ENCODE measurements at places on chromosomes 11 and 22.

GRCh38 chr11:75770102-75770501, 1.5 kb downstream of the DGAT2 start:
- DNase-seq: no peak

DNA sequence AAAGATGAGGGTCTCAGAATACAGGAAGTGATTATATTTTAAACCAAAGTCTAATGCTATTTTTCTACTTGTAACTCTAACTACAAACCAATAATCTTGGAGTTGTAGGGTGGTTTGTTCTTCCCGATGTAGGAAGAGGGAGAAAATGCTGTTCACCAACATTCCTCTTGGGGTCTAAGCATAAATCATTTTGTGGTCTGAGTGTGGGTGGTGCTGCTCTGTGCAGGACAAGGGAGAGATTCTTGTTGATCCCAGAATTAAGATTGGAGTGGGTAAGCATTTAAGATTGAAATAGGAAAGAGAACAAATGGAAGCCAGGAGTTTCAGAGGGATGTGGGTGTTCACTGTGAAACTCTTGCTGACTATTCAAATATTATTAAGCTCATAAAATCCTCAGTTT, 38.6 kb upstream of the MMP13 start:
- no peak for DNase-seq

DNA sequence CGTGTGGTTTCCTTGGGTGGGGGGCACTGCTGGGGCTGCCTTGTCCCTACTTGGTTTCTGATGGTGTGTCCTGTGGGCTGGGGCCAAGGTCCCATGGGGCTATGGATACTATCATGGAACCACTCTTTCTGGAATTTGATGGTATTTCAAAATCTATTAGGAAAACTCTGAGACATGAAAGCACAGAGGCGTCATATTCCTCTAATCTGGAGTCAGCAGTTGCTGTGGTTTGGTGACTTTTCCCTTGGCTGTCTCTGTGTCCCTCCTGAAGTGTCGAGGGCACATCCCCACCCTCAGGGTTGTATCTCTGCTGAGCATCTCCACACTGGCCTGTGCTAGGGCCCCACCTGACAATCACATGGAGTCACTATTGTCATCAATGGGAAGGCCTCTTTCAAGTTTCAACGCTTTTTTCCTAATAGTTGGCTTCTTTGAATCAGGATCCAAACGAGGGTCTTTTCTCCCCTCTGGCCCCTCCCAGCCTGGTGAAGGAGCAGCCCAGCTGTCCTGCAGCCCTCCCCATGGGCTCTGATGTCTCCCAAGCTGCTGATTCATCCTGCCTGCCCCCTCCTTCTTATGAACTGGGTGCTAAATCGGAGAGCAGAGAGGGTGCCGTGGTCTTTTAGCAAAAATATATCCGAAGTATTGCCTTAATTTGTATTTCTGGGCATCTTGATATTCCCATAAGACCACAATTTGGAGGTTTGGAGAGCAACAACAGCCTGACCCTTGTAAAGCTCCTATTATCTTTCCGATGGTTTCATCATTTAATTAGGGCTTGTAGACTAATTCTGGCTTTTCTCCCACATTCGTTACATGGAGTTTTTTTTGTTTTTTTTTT, 38.5 kb downstream of the MED15 start:
- DNase-seq: no peak

DNA sequence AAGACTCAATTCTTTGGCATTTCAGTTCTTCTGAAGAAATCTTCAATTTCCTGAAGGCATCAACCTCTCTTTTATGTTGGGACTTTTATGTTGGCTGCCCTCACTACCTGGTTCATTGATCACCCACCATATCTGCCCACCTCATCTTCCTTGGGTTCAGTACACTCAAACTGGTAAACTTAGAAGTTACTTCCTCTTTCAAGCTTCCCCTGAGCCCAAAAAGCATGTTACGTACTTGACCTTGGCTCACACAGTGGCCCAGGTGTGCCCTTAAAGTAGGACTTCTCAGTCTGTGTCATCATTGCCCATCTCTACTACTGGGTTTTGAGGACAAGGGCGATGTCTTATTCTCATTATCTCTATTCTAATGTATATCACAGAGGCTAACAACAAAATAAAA, 86.1 kb downstream of the GRIA4 start:
- DNase-seq: no peak

DNA sequence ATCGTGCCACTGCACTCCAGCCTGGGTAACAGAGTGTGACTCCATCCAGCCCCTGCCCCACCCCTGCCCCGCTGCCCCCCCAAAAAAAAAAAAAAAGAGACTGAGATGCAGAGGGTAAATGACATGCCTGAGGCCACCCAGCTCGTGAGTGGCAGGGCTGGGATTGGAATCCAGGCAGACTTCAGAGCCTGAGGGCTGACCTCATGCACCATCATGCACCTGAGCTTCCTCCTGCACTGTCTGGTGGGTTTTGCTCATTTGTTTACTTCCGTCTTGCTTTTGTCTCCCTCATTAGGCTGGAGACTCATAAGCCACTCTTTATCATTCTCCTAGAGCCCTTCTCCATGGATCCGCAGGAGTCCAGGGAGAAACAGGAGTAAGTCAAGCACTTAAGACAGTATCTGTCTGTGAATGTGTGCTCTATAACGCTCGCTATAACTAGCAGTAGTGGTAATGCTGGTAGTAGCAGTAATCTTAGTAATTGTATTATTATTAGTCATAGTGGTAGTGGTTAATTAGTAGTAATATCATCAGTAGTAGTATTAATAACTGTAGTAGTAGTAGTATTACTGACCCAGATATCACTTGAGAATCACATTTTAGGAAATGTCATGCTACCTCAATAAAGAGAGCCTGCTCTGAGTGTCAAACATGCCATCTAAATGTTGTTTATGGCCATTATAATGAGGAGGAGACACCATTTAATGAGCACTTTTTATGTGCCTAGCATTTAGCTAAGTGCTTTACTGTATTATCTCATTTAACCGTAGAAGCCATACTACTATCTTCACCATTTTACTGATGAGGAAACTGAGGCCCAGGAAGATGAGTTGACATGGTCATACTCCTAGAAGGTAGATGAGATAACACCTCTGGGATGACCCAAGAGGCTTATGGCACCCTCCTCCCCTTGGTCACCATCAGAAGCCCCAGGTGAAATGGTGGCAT, 85.0 kb downstream of the NAT10 start:
- no peak for DNase-seq

DNA sequence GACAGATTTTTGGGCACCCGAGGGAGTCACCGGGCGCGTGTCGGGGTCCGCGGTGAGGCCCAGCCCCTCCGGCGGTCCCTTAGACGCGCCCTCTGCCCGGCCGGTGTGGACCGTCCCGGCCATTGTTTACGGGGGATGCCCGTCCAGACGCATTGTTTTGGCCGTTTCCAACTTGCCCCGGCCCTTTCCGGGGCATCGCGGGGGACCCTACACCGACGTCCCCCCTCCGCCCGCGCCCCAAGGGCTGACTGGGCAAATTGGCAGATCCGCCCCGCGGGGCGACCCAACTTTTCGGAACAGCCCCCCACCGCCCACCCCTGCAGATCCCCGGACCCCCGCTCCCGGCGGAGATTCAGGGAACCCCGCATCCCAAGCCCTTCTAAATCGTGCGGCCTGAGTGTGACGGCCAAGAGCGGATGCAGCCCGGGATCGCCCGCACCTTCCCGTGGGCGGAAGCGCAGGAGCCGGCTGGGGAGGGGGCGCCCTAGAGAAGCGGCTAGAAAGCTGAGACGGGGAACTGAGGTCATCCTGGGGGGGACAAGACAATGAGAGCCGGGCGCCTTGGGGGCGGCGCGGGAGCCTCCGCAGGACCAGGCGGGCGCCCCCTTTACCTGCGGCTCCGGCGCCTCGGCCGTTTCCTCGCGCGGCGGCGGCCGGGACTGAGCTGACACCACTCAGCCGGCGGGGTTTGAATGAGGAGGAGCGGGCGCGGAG, 17.1 kb upstream of the CCT8L2 start:
- DNase-seq: no peak

DNA sequence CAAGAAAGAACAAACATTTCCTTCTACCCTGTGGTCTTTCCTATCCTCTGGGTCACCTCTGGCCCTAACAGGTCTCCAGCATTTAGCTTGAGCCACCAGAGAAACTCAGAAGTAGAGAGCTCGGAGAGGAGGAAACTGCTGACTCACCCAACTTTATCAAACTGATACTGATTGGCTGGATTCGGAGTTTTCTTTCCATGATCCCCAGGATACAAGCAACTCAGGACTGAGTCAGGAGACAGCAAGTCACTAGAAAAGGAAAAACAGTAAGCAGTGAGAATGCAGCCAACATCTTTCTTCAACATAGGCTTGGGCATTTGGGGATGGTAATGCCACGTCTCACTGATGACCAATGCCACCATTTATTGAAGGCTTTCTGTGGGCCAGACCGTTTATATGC, 32.7 kb downstream of the THOC5 start:
- no peak for DNase-seq

DNA sequence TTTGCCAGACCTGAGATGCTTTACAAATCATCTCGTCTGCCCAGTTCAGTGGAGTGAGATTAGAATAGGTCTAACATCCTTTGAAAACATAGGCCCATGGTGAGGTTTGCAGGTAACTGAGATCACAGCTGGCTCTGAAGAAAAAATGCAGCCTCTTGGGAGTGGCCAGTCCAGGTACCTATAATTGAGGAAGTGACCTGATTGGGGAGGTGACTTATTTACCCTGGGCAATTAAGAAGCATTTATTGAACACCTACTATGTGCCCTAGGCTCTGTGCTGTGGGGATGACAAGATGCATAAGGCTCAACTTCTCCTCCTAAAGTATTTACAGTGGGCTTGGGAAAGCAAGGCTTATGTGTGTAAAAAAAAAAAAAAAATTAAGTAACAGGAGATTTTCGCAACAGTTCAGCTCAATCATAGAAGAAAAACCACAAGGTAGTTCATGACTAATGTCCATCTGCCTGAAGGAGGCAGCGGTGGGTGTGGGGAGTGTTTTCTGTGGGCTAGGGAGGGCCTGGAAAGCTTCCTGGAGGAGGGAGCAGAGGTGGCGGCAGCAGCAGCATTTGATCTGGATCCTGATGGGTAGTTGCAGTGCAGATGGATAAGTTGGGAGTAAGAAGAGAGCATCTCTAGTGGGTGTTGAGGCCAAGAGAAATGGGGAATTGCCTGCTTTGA, 16.1 kb downstream of the MICAL2 start:
- DNase-seq: no peak

- no peak for DNase-seq
Measured at GRCh38 chr11:79060081-79060953, 380.5 kb downstream of the TENM4 start.

GRCh38 chr22:42298746-42299145, 28.3 kb upstream of the TCF20 start:
- no peak for DNase-seq

GRCh38 chr11:62863687-62864335, 16.9 kb upstream of the SLC3A2 start:
- no peak for DNase-seq

DNA sequence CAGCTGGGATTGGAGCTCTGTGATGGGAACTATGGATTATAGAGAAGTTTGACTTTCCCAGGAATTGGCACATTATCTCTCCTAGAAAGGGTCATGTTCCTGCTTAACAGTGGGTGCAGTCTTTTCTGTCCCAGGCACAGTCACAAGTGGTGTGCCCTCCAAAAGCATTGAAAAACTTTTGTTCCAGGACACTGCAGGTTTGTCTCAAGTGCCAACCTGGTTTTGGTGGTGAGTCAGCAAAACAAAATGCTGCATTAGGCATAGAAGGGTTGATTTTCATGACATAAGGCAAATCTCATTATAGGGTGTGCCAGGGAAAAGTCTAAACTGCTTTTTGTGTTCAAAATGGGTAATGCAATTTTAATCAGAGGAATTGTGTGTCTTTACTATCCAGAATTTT, 4.9 kb downstream of the HTATIP2 start:
- no peak for DNase-seq

DNA sequence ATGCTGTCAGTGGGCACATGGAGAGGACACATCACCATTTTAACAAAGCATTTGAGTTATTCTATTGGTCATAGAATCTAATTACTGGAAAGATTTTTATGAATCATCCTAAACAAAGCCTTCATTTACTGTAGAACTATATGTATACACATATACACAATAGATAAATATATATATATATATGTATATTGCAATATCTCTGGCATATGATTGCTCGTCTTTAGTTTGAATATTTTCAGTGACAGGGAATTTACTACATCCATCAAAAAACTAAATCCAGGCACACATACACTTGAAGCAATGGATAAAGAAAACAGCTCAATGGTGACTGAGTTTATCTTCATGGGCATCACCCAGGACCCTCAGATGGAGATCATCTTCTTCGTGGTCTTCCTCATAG, at the start of gene OR5AR1:
TSS of gene OR5AR1 (plus strand) at position 301 of the 400 bp plus-strand sequence. CDS start at position 301, 0 bp downstream.
- no peak for DNase-seq

DNA sequence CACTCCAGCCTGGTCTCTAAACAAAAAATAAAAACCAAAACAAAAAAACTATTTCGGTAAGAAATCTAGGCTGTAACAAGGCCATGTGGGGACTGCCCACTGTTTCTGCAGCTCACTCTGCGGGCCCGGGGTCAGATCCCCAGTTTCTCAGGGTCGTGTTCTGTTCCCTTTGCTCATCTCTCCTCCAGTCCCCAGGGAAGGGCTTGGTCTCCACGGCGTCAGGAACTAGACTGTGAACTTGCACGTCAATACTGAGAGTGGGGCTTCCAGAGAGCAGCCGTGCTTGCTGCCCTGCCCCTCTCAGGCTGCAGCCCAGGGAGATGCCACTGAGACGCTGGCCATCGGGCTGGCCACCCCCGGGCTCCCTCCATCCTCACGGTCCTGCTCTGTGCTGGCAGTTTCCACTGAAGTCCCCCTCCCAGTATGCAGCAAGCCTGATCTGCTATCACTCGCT, 33.7 kb upstream of the MOB2 start:
- no peak for DNase-seq

DNA sequence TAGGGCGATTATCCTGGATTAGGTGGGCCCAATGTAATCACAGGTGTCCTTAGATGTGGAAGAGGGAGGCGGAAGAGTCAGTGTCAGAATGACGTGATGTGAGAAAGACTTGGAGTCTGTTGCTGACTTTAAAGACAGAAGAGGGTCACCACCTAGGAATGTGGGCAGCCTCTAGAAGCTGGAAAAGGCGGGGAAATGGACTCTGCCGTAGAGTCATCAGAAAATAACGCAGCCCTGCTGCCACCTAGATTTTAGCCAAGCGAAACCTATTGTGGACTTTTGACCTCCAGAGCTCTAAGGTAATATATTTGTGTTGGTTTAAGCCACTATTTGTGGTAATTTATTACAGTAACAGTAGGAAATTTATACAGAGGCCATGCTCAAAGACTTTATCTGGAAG, 4.8 kb downstream of the DDX10 start:
- DNase-seq: no peak

DNA sequence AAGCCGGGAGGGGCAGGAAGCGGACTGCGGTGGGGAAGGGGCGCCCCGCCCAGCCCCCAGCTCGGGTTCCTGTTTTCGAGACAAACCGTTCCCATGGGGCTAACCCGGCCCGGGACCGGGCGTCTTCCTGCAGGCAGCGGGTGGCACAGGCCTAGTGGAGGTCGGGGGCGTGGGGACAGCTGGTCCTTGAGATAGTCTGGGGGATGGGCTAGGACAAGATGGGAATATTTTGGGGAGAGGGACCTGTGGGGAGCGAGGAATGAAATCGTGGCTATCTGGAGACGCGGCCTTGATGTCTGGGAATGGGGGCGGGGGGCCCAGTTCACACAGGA, 1.2 kb upstream of the RASGRP2 start:
- DNase-seq: no peak

GRCh38 chr11:77449060-77449521, 24.8 kb downstream of the PAK1 start:
- DNase-seq: no peak
